Activated CD4-positive, CD25-positive, alpha-beta regulatory T cell treated with anti-CD3 and anti-CD28 coated beads, Interleukin-2, amount 50 U/mL, for 16 hours (primary cell): ENCODE measurements at places on chromosomes 1 and 21.

DNA sequence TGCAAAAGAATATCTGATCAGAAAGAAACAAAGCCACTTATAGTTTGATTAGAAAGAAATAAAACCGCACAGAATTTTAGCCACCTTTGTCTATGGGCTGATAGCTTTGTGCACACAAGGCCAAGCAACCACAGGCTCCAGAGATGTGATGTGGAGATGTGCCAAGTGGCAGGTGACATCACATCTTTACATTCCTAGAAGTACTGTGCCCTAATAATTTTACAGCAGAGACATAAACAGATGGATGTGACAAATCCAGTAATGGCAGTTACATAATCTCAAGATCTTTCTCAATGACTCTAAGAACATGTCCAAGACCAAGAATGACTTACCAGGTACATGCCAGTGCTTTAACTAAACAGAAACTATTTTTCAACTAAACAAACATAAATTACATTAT lies 159.5 kb downstream of the LTN1 start:
- no peak for DNase-seq

GRCh38 chr1:43049481-43049880 lies 90.8 kb upstream of the SLC2A1 start:
- no peak for DNase-seq

DNA sequence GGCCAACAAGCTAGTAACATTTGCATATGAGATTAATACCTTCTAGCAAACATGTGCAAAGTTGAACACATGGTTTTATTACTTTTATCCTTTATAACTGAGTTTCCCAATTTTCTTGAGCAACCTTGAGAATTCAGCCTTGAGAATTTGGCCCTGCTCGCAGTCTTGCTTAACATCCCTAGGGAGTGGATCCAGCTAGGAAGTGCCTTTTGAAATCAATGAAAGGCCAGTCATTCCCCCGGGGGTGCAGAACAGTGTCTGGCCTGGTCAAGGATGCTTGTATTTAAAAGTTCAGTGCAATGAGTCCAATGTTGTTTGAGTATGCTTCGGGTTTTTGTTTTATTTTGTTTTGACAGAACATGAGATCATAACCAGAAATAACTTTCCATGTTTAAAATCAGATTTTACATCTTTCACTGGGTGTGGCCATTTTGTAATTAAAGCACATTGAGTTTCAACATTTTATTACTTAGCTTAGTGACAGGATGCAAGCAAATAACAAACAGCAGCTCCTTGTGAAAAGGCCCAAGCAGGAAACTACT lies 16.7 kb downstream of the PALMD start:
- DNase-seq, result no peak

DNA sequence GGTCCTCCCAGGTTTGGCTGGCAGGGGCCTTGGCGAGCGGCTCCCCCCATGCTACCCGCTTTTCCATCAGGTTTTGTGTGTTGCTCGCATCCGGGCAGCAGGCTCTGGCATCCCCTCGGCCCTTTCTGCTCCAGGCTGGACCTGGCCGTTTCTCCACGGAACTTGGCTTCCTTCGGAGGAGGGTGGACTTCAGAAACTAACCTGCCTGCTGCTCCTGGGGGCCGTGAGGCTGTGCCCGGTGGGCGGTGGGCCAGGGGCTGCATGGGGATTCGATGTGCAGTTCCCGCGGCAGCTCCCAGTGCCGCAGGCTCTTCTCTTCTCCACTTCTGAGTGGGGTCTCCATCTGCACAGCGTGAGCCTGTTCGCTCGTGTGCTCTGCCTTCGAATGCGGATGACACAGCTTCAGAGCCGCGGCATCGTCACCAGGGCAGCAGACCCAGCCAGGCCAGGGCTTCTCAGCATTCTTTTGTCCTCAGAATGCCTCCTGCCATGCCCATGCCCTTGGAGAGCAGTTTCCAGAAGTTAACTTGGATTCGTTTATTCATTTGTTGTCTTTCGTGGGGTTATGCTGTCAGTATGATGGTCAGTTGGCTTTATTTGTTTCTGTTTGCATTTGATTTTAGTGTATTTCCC lies 36.4 kb downstream of the PRKCZ start:
- DNase-seq, result no peak

GRCh38 chr21:15441060-15441493 lies 288.7 kb upstream of the USP25 start:
- no peak for DNase-seq

DNA sequence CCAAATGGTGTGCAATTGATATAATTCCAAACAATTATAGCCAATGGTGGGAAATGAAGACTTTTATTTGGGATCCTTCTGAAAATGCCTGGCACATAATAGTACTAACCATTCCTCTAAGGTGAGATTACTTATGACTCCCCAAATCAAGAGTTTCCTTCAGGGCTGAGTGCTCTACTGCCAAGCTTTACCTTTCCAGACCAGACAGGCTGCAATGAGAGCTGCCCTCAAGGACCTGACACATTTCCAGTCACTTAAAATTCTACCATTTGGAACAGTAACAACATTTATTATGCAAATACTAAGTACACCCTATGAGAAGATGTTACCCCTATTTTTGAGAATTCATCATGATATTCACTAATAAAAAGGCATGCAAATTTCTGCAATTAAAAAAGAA lies 21.1 kb downstream of the PAXBP1 start:
- DNase-seq, result no peak

- DNase-seq, result no peak
Observed at GRCh38 chr1:3313576-3313950, 140.9 kb upstream of the ARHGEF16 start.
